ENCODE measurements at places on chromosomes 13 and 19.

DNA sequence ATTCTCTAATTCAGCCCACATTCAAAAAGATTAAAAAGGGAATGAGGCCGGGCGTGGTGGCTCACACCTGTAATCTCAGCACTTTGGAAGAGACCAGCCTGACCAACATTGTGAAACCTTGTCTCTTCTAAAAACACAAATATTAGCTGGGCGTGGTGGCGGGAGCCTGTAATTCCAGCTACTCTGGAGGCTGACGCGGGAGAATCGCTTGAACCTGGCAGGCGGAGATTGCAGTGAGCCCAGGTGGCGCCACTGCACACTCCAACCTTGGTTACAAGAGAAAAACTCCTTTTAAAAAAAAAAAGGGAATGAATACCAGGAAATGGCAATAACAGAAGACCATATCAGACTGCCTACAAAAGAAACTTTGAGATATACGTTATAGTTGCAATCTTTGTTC lies 1244.5 kb downstream of the PCDH9 start:
- no peak for DNase-seq

GRCh38 chr13:81639984-81640582 lies 1299.2 kb upstream of the SPRY2 start:
- no peak for DNase-seq

GRCh38 chr19:55068950-55069864 lies 6.3 kb upstream of the RDH13 start:
- peak; percentile 23 for DNase-seq

GRCh38 chr13:42497798-42498197 lies 76.2 kb upstream of the TNFSF11 start:
- DNase-seq = no peak

DNA sequence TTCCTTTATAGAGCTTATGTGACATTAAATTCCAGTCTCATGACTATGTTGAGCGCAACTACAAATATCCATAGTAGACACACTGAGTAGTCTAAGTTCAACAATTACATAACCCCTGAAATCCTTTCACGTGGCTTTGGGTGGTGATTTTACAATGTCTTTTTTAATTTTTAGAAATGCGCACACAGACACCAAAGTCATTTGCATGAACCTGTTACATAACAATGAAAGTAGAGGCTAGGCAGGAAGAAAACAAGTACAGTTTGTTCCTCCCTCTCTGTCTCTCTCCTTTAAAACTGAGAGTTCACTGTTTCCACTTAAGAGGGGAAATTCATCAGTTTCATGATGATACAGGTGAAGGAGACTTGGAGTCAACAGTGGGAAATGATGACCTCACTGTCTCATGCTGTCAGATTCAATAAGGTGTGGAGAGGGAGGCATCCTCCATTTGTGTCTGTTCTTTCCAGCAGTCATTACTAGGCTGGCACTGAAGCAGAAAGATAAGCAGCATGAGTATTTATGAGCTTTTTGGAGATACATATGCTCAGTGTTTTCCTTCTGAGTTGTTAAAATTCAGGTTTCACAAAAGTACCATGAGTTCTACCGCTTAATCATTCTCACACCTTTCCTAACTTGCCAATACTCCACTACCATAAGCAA lies 201.8 kb downstream of the LHFPL6 start:
- DNase-seq = no peak

DNA sequence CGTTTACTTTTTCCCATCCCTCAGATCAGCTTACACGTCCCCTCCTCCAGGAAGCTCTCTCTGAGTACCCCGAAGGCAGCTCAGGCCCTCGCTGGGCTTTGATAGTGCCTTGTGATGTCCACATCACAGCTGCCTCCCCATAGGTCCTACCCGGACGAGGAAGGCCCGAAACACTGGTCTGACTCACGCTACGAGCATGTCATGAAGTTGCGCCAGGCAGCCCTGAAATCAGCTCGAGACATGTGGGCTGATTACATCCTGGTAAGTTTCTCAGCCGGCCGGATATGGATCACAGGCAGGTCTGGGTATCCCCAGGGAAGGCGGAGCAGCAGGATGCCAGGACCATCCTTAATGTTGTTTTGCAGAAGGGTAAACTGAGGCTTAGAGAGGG lies 4.8 kb downstream of the COLGALT1 start:
- no peak for DNase-seq

GRCh38 chr13:106560821-106561220 lies 7.1 kb downstream of the ARGLU1 start:
- no peak for DNase-seq

GRCh38 chr19:56547535-56547934 lies 8.8 kb downstream of the ZFP28 start:
- no peak for DNase-seq

DNA sequence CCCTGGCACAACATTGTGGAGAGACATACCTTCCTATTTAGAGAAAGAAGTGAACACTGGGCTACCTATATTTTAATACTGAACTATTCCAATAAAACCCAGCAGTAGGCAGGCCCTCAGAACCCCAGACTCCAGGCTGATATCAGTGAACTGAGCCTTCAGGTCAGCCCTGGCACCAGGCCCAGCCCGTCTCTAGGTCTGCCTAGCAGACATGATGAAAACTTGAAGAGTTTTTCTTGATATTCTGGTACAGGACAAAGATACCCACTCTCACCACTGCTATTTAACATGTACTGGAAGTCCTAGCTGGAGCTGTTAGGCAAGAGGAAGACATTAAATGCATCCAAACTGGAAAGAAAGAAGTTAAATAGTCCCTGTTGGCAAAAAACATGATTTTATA lies 396.6 kb upstream of the SPRY2 start:
- no peak for DNase-seq

- no peak for DNase-seq
Measured at GRCh38 chr13:29165840-29166239, 345.7 kb downstream of the MTUS2 start.

- DNase-seq = no peak
Measured at GRCh38 chr13:110017379-110017778, 231.0 kb upstream of the IRS2 start.

GRCh38 chr13:39417131-39417530 lies 185.9 kb downstream of the LHFPL6 start:
- no peak for DNase-seq

DNA sequence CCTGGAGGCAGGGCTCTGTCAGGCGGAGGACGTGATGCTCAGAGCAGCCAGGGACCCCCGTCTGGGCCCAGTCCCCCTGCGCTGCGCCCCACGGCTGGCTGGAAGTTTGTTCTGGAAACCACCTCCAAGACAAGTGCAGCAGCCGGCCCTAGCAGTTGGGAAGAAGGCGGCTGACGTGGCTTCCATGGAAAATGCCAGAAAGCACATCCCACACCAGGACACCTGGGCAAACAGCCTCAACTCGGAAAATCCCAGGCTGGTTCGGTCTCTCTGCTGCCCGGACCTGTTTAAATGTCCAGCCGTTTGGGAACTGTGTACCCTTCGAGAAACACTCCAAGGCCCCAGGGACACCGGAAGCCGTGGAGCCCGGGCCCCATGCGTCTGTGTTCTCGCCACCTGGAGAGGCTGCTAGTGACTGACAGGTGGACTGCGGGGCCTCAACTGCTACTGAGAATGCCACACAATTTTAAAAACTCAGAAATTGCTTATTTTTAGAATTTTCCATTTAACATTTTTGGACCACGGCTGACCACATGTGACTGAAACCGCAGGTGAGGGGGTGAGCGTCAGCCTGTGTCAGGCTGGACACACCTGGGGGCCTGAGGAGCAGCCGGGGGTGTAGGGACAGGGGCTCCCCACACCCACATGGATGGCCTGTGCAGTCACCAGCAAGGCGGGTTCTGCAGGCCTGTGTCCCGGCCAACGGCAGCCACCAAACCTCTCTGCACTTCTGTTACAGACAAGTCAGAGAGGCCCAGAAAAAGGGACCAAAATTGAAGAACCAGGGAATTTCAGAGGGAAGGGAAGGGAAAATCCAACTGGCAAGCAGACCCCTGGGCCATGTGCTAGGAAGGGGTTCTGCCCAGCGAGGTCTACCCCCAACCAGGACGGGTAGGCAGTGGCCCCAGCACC lies 31.7 kb downstream of the RASA3 start:
- no peak for DNase-seq

- no peak for DNase-seq
Measured at GRCh38 chr13:113839536-113840204, 24.2 kb downstream of the GAS6 start.

- DNase-seq = peak; percentile 15
Measured at GRCh38 chr19:35055715-35056179, 14.2 kb downstream of the HPN start.

DNA sequence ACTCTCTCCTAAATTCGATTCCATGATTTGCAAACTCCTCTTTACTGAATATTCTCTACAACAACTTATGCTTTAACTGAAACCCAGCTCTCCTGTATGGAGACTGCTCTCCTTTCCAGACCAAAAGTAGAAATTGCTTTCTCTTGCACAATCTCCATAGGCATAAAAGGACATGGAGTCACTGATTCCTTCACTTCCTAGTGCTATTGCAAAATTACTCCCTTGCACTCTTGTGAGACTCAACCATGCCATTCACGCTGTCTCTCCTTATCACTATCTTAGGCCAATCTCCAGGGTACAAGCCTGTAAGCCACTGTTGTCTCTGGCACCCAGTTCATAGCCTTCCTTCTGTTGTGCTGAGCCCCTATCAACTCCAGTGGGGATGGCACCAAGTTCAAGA lies 30.6 kb downstream of the SERPINE3 start:
- no peak for DNase-seq

GRCh38 chr13:45847554-45848224 lies 3.9 kb downstream of the SIAH3 start:
- no peak for DNase-seq

GRCh38 chr19:54905421-54905802 lies 536 bp upstream of the NCR1 start:
- DNase-seq = no peak

DNA sequence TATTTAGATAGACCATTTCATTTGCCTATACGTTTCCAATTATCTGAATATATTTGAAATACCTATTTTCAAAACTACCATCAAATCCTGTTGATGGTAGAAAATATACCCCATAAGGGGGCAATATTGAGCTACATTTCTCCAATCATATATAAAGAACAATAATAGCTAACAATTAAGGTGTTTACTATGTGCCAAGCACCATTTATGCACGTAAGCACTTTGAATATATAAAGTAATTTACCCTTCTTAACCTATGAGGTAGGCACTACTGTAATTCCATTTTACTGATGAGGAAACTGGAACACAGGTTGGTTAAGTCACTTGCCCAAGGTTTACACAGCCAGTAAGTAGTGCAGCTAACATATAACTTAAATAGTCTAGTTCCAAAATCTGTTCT lies 79.2 kb downstream of the UBL3 start:
- DNase-seq = peak; percentile 52

GRCh38 chr13:99778500-99778899 lies 193.1 kb downstream of the ZIC5 start:
- no peak for DNase-seq

- DNase-seq = no peak
Measured at GRCh38 chr19:50501186-50501567, 9.8 kb downstream of the JOSD2 start.

DNA sequence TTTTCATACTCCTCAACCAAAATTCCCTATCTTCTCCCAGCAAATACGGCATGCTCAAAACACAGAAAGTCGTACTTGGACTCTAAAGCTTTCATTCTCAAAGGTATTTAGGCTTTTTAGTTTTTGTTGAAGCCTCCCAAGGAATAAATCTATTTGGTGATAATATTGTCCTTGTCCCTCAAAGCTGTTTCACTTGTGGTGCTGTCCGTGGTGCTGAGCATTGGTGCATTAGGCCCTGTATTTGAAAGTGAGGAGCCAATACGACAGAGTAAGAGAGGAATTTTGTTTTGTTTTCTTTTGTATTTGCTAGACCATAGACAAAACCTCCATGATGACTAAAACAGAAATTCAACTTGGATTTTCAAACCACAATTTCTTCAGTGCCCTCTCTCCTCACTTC lies 3.2 kb upstream of the LGALS13 start:
- no peak for DNase-seq

- DNase-seq = no peak
Measured at GRCh38 chr13:26821672-26822071, 61.1 kb upstream of the GPR12 start.

- DNase-seq = no peak
Measured at GRCh38 chr19:40134866-40135265, 44.1 kb upstream of the ZNF780A start.

- DNase-seq = no peak
Measured at GRCh38 chr19:19074196-19074882, 10.5 kb downstream of the SLC25A42 start.

- no peak for DNase-seq
Measured at GRCh38 chr13:37613638-37614037, 15.1 kb upstream of the POSTN start.

DNA sequence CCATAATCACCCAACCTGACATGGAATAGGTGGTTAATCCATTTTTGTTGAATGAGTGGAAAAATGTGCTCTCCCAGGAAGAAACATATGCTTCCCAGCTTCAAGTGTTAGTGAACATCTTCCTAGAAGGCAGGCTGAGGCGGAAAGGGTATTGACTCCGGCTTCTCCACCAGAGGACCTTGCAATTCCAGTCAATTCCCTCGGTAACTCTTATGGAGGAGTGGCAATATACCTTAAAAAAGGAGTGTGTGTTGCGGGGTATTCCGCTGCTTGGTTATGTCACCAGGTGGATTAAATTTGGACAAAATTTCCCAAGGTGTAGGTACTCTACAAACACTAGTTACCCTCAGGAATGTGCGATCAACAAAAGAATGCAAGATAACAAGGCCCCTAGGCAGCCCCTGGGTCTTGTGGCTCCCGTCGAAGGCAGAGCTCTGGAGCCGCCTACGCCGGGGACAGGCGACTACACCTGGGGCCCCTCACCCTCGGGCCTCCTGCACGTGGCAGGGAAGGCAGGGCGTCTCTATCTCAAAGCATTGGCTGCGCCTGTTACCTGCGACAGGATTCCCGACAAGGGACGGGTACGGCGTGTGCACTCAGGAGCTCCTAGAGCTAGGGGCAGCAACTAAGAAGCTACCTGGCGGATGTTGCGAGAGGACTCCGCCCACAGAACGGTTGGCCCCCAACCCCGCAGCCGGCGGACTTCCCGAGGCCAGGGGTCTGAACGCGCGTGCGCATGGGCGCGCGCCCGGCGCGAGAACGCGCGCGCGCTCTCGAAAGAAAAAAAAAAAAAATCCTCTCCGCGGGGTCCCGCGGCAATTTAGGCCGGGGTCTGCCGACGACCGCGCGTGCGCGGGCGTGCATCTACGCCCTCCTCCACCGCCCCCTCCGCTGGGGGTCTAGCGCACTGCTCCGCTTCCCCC lies at the start of gene WDR87:
Gene WDR87 (minus strand): TSS at position 649 of the 923 bp plus-strand sequence. CDS start 8,355 bp downstream, outside the sequence.
- DNase-seq = peak; percentile 77

DNA sequence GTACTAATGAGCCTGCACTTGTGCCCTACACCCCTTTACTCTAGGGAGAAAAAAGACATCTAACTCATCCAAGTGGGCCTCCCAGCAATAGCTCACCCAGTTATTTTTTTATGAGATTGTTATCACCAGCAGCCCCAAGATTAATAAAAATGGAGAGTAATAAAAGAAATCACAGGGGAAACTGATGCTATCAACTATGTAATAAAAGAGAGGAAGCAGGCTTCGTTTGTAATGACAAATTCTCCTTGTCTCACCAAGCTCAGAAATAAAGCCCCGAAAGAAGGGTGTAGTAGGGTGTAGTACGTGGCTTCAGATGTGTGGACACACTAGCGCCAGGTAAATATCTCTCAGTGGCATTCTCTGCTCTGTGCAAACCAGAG lies 204.9 kb downstream of the USP12 start:
- DNase-seq = no peak
